ENCODE measurements at places on chromosomes 4 and X. TPM values are rescaled to one million over a fixed set of nuclear protein-coding genes. Genes with fewer than 3 reads are reported as not detected.

DNA sequence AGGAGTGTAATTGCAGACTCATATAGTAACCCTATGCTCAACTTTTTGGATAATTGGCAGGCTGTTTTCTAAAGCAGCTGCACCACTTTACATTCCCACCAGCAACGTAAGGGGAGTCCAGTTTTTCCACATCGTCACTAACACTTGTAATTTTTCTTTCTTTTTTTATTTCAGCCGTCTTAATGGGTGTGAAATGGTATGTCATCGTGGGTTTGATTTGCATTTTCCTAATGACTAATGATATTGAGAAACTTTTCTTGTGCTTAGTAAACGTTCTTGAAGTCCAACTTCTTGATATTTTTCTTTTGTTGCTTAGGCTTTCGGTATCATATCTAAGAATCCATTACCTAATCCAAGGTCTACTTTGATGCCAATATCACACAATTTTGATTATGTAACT lies 95.3 kb upstream of the IL1RAPL1 start:
- no peak for DNase-seq

DNA sequence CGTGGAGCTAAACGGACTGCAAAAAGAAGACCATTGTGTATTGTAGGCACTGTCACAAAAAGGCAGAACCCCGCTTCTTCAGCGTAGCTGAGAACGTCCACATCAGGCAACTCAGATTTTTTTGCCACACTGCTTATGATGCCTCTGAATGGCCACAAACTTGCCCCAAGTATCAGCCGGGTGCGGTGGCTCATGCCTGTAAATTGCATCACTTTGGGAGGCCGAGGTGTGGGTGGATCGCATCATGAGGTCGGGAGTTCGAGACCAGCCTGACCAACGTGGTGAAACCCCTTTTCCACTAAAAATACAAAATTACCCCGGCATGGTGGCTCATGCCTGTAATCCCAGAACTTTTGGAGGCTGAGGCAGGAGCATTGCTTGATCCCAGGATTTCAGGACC lies 14.9 kb upstream of the IL3RA start:
- DNase-seq = no peak

DNA sequence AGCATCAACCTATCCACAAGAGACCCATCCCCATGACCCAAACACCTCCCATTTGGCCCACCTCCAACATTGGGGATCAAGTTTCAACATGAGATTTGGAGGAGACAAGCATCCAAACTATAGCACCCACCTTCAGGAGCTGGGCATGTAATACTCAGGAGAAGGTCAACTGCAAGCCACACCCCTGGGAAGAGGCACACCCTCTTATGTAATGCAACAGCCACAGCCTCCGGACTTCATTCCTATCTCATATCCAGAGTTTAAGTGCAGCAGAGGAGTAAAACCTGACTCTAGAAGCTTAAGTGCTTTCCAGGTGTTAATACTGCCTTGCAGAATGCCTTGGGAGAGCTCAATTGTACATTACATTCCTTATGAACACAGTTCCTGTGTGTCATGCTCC lies 197.4 kb downstream of the PTTG2 start:
- DNase-seq = no peak

GRCh38 chrX:44043496-44043895 lies 70.3 kb upstream of the NDP start:
- DNase-seq = no peak

DNA sequence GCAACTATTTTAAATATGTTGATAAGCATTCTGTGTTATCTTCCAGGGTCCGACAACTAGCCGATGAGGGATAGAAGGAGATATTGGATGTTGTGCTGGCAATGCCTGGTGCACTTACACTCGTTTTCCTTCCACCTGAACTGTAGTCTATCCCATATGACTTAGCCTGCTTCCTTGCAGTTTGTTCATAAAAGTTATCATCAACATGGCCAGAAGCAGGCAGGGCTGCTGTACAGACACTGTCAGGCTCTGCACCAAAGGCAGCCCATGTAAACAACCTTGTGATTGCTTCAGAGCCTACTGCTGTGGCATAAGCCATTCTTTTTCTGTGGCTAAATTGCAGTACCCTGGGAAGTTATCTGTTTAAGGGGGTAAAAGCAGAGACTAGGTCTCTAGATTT lies 1.6 kb downstream of the MAPK10 start:
- no peak for DNase-seq

DNA sequence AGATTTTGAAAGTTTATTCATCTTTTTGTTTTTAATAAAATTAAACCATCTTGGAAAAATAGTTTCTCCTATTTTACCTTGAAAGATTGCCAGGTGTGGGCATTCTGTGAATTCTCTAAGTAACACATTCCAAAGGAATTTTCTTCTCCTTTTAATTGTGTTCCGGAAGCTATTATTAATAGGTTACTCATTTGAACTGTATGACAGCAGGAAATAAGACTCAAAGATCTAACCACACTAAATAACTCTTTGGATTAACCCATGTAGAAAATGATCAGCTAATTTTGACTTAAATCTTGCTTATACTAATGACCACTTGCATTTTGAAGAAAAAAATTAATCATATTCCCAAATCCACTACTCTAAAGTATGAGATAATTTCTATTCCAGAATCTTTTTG lies 17.6 kb upstream of the CCNI start:
- DNase-seq = no peak

- DNase-seq = no peak
Measured at GRCh38 chr4:120923207-120923522, 639 bp upstream of the PRDM5 start.

PNMA5 gene
- polyA plus RNA-seq = not detected
